ENCODE measurements at places on chromosomes 13 and 19. TPM values are rescaled to one million over a fixed set of nuclear protein-coding genes. Genes with fewer than 3 reads are reported as not detected.

DNA sequence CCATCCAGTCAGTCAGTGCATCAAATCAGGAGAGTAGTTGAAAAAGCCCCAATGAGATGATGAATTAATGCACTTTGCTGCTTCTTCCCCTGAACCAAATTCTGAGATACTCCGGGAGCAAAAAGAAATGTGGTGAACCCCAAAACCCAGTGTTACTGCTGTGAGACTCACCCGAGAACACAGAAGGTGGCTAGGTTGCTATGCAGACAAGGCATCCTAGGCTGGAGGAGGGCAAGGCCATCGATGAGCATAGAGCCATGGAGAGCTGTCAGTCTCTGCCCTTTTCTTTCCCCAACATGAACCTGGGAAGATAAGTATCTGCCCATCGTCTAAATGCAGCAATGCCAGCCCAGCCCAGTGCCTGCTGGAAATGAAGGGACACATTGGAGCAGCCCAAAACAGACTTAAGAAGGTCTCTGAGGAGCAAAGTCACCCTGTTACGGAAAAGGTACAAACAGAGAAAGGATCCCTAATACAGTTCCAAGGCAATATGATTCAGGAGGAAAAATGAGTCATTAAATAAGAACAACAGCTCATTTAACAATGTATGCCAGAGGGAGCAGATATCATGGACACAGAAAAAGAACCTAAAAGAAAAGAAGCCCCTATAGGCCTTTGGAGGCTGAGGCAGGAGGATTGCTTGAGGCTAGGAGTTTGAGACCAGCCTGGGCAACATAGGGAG is 272.0 kb downstream of the FOXO1 start:
- DNase-seq, result peak; percentile 25

KIR2DL3 gene
- total RNA-seq, result not detected

SLC25A41 gene
- total RNA-seq, result not detected

PDX1 gene
- total RNA-seq, result not detected

- DNase-seq, result no peak
Measured at GRCh38 chr19:56973713-56974555, 133.4 kb upstream of the PEG3 start.

DNA sequence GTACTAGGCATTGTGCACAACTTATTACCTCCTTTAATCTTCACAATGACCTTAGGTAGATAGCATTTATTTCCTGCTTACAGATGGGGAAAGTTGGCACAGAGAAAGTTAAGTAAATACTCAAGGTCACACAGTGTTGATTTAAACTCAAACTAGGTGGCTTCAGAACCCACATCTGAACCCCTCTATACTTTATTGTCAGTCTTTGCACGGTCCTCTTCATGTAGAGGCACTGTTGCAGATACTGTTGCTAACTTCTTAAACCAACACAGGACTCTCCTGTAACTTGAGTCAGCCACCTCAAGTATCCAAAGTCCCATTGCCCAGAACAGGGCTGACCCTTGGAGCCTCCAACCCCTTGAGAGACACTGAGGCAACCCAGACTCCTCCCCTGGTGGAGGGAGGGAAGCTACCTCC is 48.8 kb downstream of the FRY start:
- no peak for DNase-seq

GNG7 gene
- total RNA-seq, result not detected

GRCh38 chr13:71217827-71218226 is 649.2 kb downstream of the DACH1 start:
- DNase-seq, result no peak

- DNase-seq, result peak; percentile 22
Measured at GRCh38 chr13:40137400-40137799, 481.9 kb downstream of the COG6 start.

GRCh38 chr13:23766283-23766682 is 122.9 kb downstream of the MIPEP start:
- DNase-seq, result no peak

DNA sequence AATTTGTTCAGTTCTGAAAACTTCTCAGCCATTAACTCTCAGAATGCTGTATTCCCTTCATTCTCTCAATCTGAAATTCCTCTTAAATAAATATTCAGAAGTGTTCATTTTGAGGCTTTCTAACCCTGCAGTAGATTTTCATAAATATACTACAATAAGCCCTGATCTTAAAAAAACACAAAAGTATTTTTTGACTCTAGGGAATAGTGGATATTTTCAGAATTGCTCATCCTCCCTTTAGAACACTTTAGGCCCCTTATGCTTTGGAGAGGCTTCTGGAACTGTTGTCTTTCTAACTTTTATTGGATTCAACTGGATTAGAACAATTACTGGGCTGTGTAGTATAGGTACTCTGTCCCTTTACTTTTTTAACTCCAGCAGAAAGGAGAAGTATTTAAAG is 1662.6 kb upstream of the MIR17HG start:
- DNase-seq, result no peak

IZUMO2 gene
- not detected for total RNA-seq

Measured in M059J (cell line).